ENCODE measurements at places on chromosomes 11 and 22.
A peak's percentile ranks its signal among the peaks of the same experiment; 100 is the strongest.

DNA sequence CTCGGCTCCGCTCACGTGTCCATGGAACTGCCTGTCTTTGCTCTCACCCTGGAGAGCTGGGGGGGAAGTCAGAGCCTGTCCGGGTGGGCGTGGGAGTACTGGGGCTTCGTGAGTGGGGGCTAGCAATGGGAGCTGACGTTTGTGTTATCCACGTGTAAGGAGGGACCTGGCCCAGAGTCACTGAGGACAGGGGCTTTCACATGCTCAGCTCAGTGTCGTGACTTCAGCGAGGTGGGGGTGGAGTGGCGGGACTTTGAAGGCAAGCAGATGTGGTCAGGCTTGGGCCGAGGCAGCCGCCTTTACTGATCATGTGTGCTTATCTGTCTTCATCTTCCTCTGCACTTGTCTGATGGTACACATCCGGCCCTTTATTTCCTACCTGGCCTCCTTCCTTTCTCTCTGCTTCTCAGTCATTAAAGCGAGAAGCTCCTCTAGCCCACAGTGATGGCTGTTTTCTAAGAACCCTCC, 113.1 kb upstream of the NNMT start:
- peak; percentile 80 for DNase-seq

- DNase-seq, result no peak
Measured at GRCh38 chr11:114179234-114179941, 116.8 kb upstream of the NNMT start.

DNA sequence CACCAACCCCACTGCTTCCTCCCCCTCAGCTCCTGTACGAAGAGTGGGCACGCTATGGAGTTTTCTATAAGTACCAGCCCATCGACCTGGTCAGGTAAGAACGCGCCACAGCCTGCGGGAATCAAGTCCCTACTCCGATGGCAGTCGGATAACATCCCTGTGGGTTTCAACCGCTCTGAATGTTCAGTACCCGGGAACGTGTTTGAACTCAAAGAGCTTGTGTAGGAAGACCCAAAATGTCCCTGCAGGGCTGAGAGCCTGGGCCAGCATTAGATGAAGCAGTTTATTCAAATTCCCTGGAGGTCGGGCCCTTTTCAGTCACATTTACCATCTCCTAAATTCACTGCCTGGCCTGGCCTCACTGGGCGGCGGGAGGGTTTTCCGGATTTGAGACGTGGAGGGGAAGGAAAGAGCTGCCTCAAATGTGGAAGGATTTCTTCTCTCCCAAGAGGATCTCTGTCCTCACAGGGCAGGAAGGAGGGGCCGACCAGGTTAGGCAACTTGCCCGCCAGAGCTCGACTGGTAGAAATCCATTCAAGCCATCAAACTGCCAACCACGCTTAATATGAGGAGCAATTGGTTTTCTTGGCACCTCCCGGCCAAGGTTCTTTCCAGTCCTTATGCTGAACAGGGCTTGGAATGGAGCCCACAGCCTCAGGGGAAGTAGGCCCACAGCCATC, 46.3 kb downstream of the ANO1 start:
- DNase-seq, result no peak

DNA sequence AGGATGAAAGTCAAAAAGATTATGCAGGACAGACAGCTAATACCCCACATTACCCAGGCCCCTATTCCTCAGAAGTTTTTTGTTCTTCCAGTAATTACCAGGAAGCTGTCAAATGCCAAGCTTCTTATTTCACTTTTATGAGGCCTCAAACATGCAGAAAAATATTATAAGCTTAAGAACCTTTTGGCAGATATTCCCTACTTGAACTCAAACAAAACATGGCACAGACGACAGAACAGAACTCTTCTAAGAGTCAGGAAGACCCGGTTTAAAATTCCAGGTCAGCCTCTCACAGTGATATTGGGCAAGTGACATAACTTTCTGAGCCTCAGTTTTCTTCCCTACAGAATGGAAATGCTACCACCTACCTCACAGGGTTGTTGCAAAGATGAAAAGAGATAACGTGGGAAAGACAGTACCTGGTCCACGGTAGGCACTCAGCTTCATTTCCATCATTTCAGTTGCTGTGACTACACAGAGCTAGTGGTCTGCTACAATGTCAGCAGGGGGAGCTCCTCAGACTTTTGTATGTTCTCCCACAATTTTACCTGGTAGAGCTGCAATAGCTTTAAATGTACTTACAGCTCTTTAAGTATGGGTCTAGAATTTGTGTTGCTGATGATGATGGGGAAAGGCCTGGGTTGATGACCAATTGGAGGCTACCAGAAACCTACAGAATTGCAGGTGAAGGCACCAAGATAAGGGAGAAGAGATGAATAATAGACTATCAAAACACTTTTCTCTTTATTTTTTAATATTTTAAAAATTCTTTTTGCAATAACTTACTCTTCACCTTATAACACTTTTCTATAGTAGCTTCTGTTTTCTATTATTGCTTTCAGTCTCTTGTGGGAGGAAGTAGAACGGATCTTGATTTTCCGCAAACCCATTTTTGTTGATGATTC, 98.3 kb upstream of the CHRM4 start:
- DNase-seq, result no peak

DNA sequence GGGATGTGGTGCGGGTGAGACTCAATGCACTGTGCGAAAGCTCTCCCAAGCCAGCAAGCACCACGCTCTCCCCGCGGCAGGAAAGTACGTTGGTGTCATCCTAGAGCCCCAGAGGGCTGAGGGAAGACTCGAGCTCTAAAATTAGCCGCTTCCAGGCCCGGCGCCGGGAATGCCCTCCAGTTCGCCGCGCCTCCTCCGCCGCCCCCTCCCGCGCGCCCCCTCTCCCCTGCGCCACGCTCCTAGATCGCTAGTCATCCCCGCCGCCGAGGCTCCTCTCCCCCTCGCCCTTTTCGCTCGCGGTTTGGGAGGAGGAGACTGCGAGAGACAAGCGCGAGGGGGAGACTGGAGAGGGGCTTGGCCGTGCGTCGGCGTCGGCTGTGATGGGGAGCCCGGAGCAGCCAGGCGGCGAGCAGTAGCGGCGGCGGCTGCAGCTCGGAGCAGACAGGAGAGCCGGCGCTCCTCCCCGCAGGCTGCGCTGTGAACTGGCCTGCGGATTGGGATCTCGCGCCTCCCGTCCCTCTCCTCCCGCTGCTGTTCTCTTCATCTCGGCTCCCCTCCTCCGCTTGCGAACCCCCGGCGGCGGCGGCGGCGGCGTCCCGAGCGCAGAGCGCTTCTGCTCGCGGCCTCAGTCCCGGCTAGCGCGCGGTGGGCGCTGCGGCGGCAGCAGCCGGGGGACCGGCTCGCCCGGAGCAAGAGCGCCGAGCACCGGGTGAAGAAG, at the start of gene FAT3:
Gene FAT3, plus strand, starts transcription at position 412 of the 718 bp plus-strand sequence. CDS start 127,295 bp downstream, outside the sequence.
- DNase-seq, result no peak

Data from T-helper 2 cell treated with Interferon-gamma antibody and Interleukin-4, amounts not matched to agents 5 μg/mL and 100 μg/mL, for 36 hours (primary cell).